ENCODE measurements at places on chromosomes 7 and 10.
A peak's percentile ranks its signal among the peaks of the same experiment; 100 is the strongest.

- no peak overlapping the region for H3K4me3 ChIP-seq
- no peaks in the 10 kb centered on the region for H3K27me3 ChIP-seq
- peak; percentile 50 for DNase-seq
- H3K27ac ChIP-seq = peak overlapping the region; percentile 30
Measured at GRCh38 chr10:13271552-13272163, 28.2 kb downstream of the PHYH start.

GRCh38 chr7:99005776-99006175, 127.4 kb downstream of the TRRAP start:
- H3K4me3 ChIP-seq = no peak overlapping the region
- no peak for DNase-seq
- H3K36me3 ChIP-seq = peaks cover 21% of the 10 kb centered on the region
- no peaks in the 10 kb centered on the region for H3K27me3 ChIP-seq
- no peak overlapping the region for H3K27ac ChIP-seq

DNA sequence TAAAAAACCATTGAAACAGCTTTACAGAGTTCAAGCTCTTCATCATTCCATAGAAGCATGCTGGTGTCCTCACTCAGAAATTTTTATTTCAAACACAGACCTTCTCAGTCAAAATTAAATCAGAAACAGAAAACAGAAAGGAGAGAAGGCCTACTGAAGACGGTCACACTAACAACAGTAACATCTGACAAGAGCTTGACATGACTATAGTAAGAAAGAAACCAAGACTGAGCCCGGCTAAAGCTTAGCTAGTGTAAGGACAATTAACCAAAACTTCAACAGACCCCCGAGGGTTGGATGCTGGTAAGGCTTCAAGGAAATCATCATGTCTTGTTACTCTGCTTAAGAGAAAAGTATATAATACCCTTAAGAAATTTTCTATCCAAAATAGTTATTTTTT, 38.6 kb downstream of the MTPN start:
- DNase-seq = no peak
- H3K36me3 ChIP-seq = no peaks in the 10 kb centered on the region
- H3K27ac ChIP-seq = no peak overlapping the region
- H3K4me3 ChIP-seq = no peak overlapping the region
- H3K4me1 ChIP-seq = peaks cover 13% of the 10 kb centered on the region

DNA sequence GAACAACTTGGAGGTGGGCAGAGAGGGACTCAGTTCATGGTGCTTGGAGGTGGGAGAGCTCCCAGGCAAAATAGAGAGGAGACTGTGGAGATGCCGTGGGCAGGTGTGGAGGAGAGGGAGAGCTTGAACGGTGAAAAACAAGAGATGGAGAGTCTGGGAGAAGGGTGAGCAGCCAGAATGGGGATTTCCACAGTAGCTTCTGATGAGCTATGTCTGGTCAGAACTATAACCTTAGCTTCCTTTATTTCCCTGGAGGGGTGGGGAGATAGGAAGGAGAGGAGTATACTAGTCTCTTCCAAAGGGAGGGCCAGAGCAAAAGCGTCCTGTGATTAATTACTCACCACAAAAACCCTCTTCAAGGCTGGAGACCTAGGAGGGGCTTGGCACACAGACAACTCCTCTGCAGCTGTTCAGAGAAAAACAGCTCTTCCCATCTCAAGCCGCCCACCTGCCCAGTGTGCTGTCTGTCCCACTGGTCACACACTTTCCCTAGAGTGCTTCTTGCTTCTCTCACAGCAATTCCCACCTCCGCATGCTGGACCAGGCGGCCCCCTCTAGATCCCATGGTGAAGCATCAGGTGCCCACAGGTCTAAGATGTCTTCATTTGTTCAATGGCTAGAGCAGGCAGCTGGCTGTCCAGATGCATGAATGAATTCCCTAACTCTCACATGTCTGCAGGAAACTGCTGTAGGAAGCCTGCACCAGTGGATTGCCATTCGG, 41.9 kb downstream of the TAS2R41 start:
- H3K36me3 ChIP-seq = no peaks in the 10 kb centered on the region
- DNase-seq = no peak
- H3K4me3 ChIP-seq = no peak overlapping the region
- peaks cover 8% of the 10 kb centered on the region for H3K4me1 ChIP-seq

DNA sequence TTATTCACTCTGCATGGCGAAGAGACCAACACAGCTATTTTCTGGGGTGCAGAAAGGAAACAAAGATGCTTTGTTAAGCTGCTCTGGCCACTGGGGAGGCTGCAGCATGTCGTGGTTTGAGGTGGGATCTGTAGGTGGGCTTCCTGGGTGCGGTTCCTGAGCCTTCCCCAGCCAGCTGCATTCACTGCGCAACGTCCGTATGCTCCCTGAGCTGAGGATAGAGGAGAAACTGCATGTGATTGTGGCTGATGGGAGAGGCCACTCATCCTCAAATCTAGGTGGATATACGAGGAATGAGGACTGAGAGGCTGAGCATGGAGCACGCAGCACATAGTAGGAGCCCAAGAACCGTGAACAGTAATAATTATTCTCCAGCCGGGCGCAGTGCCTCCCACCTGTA, 9.9 kb upstream of the DNAAF5 start:
- DNase-seq = no peak
- peaks cover 4% of the 10 kb centered on the region for H3K36me3 ChIP-seq
- H3K27me3 ChIP-seq = no peaks in the 10 kb centered on the region
- H3K27ac ChIP-seq = no peak overlapping the region
- no peak overlapping the region for H3K4me3 ChIP-seq

GRCh38 chr10:24952143-24952706, at the start of gene PRTFDC1:
PRTFDC1 (minus strand) TSS chr10:24952606; CDS start chr10:24952575, 31 bp downstream.
- peak; percentile 56 for DNase-seq
- peak within 1 kb of the TSS; percentile 83 for H3K4me3 ChIP-seq
- no peaks in the 10 kb centered on the region for H3K27me3 ChIP-seq
- peaks cover 55% of the 10 kb centered on the region for H3K4me1 ChIP-seq
- H3K36me3 ChIP-seq = no peaks in the 10 kb centered on the region
- peak within 1 kb of the TSS; percentile 90 for H3K27ac ChIP-seq

DNA sequence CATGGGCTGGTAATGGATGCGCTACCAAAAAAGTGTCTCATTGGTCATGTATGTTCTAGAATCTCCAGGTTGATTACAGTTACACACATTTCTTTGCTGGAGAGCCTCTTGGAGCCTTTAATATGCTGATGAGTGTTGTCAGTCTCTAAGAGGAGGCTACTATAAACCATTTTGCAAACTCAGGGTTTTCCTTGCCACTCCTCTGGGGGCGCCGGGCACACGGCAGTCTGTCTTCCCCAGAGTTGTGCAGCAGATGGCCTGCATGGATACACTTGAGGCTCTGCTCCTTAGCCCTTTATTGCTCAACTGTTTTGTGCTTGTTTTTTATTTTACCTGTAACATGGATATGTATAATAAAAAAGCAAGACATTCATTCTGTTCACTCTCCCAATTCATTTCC, 196.5 kb downstream of the ACTR3B start:
- DNase-seq = no peak
- no peak overlapping the region for H3K27ac ChIP-seq
- H3K36me3 ChIP-seq = peaks cover 7% of the 10 kb centered on the region
- H3K27me3 ChIP-seq = no peaks in the 10 kb centered on the region
